ENCODE measurements at places on chromosomes 2 and 18.

GRCh38 chr2:143686585-143687164 is 557.5 kb downstream of the ARHGAP15 start:
- DNase-seq, result peak; percentile 18

GRCh38 chr2:96762529-96763311 is 2.0 kb downstream of the CNNM4 start:
- no peak for DNase-seq

DNA sequence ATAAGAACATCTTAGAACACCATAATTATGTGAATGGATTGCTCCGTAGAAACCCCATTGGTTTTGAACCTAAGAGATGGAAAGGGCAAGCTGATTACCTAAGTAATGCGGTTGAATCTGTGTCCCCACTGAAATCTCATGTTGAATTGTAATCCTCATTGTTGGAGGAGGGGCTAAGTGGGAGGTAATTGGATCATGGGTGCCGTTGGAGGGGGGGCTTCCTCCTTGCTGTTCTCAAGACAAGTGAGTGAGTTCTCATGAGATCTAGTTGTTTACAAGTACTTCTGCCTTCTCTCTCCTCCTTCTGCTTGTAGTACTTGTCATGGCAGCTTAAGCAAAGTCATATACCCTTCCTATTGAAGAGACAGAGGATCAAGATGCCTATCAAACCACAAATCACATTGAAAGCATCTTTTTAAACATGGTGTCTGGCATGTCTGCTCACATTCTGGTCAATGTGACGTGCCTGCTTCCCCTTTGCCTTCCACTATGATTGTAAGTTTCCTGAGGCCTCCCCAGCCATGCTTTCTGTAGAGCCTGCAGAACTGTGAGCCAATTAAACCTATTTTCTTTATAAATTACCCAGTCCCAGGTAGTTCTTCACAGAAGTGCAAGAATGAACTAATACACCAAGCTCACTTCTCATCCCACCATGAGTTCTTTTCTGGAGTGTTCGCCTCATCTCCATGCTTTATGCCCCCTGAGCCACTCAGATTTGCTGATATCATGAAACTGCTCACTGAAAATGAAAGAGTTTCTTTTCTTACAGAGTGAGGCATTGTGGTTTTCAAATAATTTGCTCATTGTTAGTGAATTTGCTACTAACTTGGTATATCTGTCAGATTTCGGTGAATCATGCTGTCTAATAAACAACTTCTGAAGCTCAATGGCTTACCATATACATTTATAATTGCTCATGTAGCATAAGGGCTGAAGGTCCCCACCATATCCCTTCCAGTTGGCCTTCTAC is 23.6 kb downstream of the KCNE4 start:
- no peak for DNase-seq

- DNase-seq, result no peak
These were observed 273.0 kb upstream of the ID2 start for GRCh38 chr2:8408560-8409460.

- peak; percentile 78 for DNase-seq
These were observed 1.9 kb upstream of the ESPNL start for GRCh38 chr2:238097988-238098871.

DNA sequence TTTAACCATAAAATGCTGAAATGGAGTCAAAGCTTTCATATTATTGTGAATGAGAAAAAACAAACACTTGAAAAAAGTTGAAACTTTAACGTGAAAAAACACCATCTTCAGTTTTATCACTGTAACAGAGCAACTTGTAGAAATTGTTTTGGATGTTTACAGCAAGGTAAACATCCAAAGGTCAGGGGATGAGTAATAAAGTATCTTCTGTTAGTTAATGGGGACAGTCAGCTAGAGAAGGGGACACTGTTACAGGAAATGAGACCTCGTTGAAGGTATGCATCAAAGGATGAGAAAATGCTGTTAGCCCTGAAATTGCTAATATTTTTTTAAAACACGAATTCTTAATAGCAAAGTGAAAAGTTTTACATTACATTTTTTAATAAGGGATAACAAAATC is 2.9 kb downstream of the RHBDD1 start:
- DNase-seq, result no peak

DNA sequence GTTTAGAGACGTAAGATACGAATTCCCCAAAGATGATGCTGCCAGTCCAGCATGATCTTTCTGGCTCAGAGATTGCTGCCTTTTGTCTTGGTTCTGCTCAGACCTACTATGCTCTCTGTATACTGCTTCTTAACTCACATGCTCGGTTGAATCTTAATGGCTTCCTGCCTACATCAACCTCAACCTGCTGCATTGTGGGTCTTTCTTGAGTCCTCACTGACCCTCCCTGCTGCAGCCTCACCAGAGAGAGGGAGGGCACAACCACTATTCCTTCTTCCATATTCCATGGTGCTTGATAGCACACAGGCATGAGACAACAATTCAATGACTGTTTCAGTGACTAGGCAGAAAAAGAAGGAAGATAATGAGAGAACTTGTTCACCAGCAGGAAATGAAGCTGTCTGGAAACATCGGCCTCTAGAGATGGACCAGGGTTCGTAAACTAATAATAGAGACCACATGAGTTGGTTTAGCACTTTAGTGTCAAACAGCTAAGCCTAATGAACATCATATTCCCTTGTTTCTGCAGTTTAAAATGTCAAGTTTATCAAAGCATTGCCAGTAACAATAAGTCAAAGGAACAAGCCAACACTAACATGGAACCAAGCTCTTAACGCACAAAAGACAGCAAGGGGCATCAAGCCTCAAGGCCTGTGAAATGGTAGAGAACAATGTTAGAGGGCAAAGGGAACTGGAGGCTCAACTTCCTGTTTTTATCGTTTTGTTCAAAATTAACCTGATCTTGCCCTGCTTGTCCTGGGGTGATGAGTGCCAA is 333.9 kb downstream of the PDE11A start:
- no peak for DNase-seq

DNA sequence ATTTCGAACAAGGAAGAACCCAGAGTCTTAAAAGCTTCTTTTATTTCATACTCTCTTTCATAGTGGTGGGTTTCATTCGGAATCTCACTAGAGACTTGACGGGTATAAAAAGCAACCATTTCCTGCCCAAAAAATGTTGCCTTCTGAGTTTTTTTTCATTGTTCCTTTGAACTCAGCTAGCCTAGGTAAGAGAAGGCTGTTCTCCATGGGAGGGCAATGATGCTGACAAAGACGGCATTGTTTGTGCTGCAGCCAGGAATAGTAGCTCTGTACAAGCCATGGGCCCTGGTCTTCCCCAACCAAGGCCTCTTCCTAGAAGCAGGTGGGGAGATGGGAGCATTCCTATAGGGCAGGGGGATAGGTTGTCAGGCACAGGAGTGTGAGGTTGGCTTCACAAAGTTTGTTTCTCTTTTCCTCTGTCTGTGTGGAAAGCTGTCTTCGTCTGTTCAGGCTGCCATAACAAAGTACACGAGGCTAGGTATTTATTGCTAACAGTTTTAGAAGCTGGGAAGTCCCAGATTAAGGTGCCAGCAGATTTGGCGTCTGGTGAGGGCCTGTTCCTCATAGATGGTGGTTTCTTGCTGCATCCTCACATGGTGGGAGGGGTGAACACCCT is 405.1 kb downstream of the NBAS start:
- DNase-seq, result no peak

- DNase-seq, result no peak
These were observed 19.8 kb downstream of the MAP4K4 start for GRCh38 chr2:101717071-101717845.

DNA sequence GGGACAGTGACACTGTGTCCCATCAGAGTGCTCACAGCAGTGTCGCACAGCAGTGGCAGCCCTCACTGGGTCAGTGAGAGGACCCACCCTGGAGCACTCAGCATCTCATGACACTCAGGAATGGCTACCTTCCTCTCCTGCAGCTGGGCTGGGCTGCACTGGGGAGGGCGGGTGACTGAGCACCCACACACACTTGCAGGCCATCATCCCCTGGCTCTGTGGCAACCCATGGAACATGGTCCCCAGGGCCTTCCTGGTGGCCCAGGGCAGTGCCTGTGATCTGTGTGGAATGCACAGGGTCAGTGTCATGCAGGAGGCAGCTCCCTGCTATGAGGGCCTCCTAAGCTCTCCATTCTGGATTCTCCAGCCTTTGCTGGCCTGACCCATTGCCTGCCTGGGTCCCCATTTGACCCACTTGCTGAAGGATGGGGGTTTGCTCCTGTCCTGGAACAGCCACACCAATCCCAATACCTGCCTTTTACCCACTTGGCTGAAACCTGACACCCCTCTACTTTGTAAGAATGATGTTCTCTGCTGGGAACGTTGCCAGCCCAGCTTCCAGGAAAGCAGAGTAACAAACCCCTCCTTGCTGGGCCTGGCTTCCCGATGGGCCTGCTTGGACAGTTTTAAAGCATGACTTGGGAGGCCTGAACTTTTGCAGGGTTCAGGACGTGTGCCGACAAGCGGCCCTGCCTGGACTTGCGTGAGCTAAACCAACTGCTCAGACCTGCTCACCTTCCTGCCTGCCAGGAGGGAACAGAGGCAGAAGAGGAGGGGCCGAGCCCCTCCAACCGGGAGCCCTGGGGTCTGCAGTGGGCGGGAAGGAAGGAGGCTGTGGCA is 13.7 kb downstream of the HS6ST1 start:
- DNase-seq, result peak; percentile 88

DNA sequence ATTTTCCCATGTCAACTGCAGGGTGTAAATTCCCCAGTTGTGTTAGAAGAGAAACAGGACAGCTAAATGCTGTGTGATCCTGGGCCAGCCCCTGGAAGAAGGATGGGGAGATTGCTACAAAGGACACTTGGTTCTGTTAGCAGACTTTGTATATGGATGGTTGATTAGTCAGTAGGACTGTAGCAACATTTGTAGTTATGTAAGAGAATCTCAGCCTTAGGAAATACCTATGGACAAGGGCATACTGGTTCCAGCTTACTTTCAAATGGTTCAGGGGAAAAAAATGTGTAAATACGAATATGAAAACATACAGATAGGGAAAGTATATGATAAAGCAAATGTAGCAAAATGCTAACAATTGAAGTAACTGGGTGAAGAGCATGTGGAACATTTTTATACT is 47.6 kb downstream of the GNAL start:
- DNase-seq, result no peak

GRCh38 chr2:48174503-48174902 is 268.2 kb upstream of the FBXO11 start:
- no peak for DNase-seq

GRCh38 chr18:6294148-6294784 is 120.4 kb downstream of the L3MBTL4 start:
- no peak for DNase-seq

DNA sequence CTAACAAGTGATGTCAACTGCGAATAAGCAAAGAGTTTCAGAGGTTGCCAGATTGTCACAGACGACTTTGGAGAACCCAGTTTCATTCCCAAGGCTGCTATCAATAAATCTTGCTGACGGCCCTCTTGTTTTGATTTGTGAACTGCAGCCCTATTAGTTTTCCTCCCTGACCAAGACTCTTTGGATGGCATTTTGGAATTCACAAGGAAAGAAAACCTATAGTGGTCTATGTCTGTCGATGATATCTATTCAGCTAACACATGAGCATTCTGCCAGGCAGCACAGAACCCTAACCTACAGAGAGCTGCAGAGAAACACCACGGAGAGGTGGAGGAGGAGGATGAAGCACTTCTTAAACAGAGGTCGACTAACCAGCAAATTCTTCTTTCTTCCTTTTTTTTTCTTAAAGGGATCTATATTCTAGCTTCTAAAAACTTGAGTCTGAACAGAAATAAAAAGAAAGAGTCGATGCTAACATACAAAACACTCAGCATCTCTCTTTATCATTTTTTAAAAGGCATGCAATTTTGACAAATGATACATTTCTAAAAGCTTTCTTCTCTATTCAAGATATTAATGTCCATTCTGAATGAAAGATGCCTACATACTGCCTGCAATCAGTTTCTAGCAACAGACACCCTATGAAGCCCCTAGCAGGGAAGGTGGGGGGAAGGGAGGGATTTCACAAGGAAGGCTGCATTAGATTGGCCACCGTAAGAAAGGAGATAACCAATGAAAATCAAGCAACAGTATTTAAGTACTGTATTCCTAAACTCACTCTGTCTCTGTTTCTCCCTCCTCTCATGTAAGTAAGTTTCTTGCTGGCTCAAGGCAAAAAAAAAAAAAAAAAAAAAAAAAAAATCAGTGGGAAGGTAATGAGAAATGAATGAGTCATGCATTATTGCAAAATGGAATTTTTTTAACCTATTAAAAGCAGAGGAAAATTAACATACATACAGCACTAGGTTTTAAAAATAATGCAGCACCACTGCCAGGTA is 83.0 kb upstream of the CHRNA1 start:
- DNase-seq, result peak; percentile 44
